IPS DF 6.9 (cell line): ENCODE measurements at places on chromosomes 1 and 21.

DNA sequence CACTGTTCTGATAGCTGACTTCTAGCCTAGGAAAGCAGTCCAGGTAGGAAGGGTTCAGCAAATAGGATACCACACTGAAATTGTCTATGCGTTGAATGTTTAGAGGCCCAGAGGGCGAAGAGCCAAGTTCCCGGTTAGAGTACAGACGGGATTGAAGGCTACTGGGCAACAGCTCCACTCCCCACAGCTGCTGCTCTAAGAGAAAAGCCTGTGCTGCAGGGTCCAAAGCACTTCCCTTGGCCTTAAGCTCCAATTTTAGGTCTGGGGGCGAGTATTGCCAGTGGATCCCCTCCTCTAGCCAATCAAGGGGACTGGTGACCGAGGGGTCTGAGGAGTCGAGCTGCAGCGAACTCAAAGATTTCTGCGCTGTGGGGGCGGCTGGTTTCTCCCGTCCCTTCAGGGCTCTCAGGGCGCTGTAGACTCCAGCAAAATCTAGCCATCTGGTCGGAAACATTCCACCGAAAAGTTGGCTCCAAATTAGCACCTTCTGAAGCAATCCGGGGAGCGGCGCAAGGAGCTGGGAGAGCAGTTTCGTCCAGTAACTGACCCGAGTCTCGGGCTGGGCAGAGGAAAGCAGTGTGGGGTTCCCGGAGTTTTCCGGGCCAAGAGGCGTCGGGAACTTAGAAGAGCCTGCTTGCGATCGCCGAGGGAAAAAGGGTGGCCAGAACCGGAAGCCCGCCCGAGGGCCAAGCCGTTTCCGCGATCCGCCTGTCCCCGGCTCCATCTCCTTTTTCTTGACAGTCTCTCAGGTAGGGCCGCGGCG is 748 bp downstream of the PPP1R15B start:
- DNase-seq: no peak

GRCh38 chr1:245652660-245653427 is 498.1 kb downstream of the KIF26B start:
- DNase-seq: no peak

DNA sequence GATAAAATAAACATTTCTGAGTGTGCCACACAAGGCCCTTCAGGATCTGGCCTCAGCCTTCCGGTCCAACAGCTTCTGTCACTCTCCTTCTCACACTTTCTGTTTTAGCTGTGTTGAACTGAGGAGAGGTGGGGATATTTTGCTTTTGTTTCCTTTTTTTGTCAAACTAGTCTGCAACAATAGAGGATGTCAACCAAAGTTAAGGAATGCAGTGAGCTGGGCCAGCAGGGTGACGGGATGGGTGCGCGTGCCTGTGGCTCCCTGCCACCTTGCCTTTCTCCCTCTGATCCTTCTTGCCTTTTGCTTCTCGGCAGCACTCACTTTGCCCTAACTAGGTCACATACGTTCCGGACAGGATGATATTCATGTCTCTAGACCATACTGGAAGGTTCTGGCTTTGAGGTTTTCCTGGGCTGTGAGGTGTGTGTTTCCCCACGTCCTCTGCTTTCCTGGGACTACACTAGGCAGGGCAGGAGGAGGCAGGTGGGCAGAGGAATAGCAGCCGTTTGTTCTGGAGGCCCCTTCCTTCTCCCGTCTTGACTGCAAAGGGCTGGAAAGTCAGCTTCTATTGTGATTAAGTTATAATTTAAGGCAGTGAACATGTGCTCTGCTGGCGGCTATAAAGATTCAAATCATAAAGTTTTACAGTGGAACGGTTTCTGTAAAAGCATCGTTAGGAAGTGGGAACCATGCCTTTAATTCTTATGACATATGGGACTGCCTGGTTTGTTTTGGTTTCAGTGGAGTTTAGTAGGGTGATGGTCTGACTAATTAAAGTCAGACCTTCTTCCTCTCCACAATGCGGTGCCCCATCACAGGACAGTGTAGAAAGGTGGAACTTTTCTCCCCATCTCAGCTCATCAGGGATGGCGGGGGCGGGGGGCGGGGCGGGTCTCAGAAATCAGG is 67.8 kb downstream of the RNF220 start:
- no peak for DNase-seq

DNA sequence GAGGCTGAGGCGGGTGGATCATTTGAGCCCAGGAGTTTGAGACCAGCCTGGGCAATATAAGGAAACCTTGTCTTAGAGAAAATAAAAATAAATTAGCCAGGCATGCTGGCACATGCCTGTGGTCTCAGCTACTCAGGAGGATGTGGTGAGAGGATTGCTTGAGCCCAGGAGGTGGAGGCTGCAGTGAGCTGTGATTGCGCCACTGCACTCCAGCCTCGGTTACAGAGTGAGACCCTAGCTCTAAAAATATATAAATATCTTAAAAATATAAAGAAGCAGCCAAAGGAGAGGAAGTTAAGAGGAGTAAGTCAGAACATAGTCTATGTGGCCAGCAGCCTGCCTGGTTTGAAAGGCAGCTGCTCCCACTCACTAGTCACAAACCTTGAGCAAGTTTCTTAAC is 4.5 kb upstream of the IL10RB start:
- DNase-seq: no peak

- no peak for DNase-seq
Measured at GRCh38 chr1:16122916-16123315, 33.0 kb downstream of the EPHA2 start.

DNA sequence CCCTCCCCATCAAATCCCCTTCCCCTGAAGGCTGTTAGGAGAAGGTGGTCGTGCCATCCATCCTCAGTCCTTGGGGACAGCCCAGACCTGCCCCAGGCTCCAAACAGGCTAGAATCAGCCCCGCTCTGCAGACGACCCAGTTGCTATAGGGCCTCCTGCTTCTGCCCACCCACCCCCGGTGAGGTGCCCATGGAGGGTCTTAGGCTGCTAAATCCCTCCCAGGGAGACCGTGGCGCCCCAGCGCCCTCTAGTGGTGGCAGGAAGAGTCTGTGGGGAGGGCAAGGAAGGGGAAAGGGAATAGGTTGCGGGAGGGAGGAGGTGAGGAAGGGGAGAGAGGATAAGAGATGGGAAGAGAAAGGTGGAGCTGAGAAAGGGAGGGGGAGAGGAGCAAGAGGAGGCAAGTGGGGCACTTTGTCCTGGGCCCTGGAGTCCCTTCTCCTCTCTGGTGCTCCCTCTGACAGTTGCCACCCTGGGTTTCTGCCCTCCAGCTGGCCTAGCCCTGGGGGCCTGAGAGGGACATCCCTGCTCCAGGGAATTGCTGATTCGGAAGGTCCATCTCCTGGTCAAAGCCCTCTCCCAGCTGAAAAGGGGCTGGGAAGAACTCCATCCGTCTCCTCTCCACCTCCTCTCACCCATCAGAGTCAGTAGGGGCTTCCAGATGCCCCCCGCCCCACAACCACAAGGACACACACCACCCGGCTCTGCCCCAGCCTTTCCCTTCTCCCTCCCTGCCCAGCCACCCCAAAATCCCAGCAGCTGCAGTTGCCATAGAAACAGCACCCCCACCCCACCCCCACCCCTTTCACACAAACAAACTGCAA is 55.4 kb downstream of the CAMK2N1 start:
- DNase-seq: peak; percentile 74

GRCh38 chr21:17796037-17796403 is 23.1 kb downstream of the C21orf91 start:
- no peak for DNase-seq

GRCh38 chr1:26730695-26731094 is 34.9 kb downstream of the ARID1A start:
- DNase-seq: no peak

DNA sequence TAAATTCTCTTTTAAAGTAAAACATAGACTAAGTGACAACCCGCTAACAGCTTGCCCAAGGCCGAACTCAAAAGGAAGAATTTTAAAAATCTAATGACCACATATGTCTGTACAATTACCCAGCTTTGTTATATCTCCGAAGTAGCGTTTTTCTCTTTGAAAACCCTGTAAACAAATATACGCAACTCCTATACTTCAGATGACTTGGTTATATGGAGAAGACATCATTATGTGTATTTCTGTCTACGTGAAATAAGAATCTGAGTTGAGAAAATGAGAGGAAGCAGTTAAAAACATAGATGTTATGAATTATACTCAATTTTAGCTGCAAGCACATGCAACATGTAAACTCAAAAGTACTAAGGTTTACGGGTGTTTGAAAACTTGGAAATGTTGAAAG is 2.0 kb downstream of the PBX1 start:
- no peak for DNase-seq

- DNase-seq: no peak
Measured at GRCh38 chr21:16125274-16125673, 395.5 kb downstream of the USP25 start.

DNA sequence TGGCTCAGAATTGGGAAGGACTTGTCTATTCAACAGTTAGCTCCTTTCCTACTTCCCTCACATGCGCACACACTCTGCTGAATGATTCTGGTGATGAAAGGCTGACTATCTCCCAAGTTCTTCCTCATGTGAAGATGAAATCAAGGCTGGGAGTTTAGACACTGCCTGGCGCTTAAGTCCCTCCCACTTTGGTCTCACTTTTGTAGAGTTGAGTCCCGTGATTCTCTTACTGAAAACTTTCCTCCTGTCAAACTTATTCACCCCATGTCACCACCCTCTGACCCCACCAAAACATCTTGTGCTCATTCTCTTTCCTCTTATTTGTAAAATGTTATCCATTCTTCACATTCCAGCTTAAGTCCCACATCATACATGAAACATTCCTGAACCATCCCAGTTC is 8.4 kb upstream of the MRPS6 start:
- no peak for DNase-seq

DNA sequence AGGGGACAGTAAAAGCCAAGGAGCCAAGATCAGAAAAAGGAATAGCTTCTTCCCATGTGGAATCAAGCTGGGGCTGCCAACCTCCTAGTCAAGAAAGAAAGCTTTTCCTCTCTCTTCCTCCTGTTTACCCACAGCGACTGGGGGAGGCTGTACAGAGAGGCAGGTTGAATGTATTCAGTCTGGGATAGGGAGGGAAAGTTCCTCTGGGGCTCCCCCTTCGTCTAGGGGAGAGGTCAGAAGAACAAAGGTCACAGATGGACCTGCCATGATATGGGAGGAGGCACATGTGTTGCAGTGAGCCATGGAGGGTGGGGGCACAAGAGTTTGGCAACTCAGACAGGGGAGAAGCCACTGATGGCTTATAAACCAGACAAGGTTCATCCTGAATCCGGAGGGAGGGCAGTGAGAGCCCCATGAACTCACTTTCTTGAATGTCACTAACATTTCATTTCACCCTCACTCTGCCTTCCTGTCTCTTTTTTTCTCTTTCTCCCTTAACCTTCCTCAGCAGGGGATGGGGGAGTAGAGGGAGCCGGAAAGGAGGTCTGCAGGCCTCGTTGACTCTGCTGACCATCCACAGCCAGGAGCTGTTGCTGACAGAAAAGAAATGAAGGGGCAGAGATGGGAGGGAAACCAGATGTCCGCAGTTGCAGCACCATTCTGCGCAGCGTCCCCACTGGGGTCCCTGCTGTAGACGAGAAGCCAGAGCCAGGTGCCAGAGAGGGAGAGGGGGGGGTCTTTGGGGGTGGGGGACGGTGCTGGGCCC is 61.1 kb downstream of the PLXNA2 start:
- DNase-seq: no peak

DNA sequence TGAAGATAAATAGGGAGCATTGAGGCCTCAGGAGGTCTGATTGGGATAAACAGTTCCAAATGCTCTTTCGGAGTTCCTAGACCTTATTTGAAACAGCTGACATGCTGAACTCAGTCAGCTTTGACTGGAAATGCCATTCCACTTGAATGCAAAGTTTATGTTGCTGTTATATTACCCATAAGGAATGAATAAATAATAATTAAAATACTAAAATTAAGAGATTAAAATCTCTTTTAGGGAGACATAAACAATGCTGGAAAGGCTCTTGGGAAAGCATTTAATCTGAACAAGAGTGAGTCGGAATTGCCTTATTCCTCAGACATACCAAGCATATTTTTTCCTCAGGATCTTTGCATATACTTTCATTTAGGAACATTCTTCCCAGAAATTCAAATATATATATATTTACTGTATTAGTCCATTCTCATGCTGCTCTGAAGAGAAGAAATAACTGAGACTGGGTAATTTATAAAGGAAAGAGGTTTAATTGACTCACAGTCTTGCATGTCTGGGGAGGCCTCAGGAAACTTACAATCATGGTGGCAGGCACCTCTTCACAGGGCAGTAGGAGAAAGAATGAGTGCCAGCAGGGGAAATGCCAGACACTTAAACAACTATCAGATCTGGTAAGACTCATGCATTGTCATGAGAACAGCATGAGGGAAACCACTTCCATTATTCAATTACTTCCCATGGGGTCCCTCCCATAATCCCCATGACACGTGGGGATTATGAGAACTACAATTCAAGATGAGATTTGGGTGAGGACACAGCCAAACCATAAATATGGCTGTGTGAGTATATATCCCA is 318.2 kb upstream of the PLXNA2 start:
- no peak for DNase-seq

GRCh38 chr21:31870472-31871193 is 2.2 kb upstream of the HUNK start:
- DNase-seq: no peak

GRCh38 chr21:36015045-36015444 is 45.3 kb downstream of the SETD4 start:
- DNase-seq: no peak

DNA sequence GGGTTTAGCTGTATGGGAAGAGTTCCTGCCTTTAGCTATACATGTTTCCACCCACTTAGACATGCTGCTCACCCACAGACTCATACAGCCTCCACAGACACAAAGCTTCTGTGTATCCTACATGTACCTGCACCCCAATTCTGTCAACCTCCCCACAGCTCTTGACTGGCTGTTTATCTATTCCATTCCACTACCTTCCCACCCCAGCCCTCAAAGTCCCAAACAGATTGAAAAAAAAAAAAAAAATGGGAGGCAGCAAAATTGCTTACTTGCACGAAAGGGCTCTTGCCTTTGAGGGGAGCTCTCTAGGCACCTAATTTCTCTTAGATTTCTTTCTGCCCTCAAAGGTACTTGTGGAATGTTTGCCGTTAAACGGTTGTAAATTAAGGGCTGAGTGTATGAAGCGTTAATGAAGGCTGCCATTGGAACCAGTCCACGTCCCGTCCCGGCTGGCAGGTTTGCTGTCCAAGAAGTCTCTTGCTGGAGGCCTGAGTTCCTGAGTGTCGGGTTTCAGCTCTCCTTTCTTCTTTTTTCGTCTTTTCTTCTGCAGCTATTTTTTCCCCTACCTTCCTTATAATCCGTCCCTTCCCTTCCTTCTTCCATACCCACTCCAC is 43.6 kb downstream of the PBX1 start:
- DNase-seq: no peak
